ENCODE measurements at places on chromosomes 1 and 21.

GRCh38 chr1:204313675-204314074 lies 46.1 kb downstream of the PLEKHA6 start:
- DNase-seq: no peak

- no peak for DNase-seq
These were observed 479.9 kb upstream of the PLXNA2 start for GRCh38 chr1:208724079-208724478.

DNA sequence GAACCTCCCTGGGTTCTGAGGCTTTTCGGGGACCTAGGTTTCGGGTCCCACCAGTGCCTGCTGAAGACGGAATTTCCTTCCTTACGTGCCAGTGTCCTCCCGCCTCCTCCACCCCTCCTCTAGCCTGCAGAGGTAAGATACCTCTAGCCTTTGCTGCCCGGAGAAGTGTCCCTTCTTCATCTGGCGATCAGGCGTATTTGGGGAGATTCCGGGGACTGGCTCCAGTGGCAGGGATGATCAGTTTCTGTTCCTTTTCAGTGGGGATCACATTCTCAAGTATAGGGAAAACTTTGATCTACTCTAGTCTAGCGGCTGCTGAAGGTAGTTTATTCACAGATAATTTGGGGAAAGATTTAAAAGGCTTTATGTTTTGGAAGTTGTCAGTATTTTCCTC lies 674 bp downstream of the CEP350 start:
- no peak for DNase-seq

DNA sequence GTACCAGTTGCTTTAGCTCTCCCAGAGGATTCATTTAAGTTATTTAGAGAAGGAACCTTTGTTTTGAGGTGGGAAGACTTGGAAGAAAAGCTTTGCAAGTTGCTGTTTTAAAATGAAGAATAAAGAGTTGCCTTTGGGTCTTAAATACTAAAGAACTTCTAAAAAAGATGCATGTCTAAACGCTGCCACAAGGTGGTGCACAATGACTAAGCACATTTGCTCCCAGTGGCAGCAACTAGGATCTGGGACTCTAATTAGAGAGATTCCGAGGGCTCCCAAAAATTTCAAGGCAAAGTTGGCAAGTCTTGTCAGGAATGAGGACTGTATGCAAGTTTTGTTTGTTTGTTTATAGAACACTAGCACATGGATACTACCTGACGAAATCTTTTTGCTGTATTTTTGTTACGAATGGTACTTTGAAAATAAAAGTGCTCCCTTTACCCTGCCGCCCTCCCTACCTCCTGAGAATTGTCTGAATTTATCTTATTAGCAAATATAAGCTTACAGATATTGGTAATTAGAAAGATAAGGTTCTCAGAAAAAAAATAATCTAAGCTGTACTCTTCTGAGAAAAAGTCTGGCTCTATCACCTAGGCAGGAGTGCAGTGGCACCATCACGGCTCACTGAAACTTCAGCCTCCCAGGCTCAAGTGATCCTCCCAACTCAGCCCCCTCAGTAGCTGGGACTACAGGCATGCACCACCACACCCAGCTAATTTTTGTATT lies 121.8 kb downstream of the HFM1 start:
- peak; percentile 9 for DNase-seq

- DNase-seq: no peak
These were observed 83.4 kb downstream of the ADSS2 start for GRCh38 chr1:244368279-244368678.

- DNase-seq: peak; percentile 97
These were observed 72.8 kb downstream of the CD2 start for GRCh38 chr1:116826818-116827606.

DNA sequence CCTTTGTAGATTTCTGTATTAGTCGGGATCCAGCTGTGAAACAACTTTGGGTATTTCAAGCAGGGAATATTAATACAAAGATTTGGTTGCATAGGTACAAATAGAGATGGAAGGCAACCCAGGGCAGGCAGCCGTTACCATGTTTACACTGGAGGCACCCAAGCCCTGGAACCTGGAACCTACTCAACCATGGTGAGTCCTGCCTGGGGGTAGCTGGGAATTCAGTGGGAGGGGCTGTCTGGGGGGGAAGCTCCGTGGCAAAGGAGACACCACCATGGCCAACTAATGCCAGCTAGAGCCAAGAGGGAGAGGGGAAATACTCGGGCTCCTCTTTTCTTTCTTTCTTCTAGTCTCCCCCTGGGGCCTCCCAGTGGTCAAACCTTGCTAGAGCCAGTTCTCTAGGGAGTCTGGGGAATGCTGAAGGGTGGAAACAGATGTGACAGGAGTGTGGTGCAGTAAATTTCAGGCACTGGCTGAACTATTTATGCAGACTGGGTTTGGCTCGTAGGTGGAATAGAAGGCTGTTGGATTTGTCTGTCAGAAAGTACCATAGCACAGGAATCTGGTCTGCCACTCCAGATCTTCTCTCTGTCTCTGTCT lies 91.9 kb upstream of the CACNA1E start:
- DNase-seq: no peak

Data from GM12878 (cell line).